ENCODE measurements at places on chromosomes 5 and 9. TPM values are rescaled to one million over a fixed set of nuclear protein-coding genes. Genes with fewer than 3 reads are reported as not detected.

DNA sequence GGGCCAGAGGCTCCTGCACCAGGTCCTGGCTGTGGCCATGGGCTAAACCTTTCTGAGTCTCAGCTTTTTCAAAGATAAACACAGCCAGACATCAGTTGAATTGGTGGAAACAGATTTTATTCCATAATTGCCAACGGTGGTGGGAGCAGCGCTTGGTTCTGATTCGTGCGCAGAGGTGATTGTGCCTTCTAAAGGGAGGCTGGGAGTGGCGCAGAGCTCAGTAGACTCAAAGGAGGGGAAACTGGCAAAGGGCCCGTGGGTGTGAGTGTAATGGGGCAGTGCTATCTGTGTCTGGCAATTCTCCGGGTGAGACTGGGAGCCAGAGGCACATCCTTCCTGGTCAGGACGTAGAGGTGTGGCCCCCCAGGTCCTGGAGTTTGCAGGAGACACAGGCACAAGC is 169.4 kb upstream of the PPP1R26 start:
- DNase-seq, result no peak
- H3K4me1 ChIP-seq, result no peaks in the 10 kb centered on the region
- no peak overlapping the region for H3K27ac ChIP-seq
- peaks cover 3% of the 10 kb centered on the region for H3K27me3 ChIP-seq

GRCh38 chr5:143767162-143767561 is 44.8 kb upstream of the HMHB1 start:
- peaks cover 23% of the 10 kb centered on the region for H3K27me3 ChIP-seq
- no peak overlapping the region for H3K4me3 ChIP-seq
- DNase-seq, result no peak
- no peaks in the 10 kb centered on the region for H3K36me3 ChIP-seq

DNA sequence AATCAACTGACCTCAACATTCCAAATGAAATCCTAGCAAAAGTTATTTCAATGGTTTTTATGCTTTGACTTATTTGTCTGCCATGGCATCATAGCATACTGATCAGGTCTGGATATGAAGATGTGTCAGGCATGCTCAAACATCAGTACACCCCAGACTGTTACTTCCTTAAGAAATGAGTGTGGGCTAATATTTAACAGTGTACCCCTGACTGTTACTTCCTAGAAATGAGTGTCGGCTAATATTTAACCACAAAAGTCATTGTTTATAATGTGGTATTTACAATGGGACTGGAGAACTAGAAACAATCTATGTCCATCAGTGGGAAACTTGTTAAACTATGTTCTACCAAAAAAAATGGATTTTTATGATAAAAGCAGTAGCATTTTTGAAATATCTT is 38.1 kb upstream of the HNRNPA0 start:
- no peak overlapping the region for H3K27ac ChIP-seq
- no peaks in the 10 kb centered on the region for H3K27me3 ChIP-seq
- H3K4me1 ChIP-seq, result no peaks in the 10 kb centered on the region
- no peak overlapping the region for H3K4me3 ChIP-seq

DNA sequence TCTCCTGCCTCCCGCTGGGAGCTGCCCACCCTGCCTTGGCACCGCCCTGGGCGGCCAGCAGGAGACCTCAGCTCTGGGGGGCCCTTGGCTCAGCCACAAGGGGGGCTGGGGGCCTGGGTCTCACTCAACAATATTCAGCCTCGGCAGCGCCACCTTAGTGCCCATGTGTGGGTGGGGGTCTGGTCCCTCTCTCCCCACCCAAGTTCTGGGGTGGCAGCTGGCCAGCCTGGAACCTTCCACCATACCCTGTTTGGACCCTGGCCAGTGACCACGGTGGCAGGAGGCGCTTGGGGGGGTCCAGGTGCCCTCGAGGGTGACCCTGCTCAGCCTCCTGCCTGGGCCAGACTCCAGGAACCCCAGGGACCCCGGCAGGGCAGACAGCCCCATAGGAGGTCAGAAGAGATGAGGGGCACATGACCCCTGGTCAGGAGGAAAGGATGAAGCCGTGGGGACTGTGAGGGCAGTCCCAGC is 22.2 kb downstream of the NKD2 start:
- no peaks in the 10 kb centered on the region for H3K27me3 ChIP-seq
- H3K36me3 ChIP-seq, result peaks cover 12% of the 10 kb centered on the region
- H3K4me1 ChIP-seq, result no peaks in the 10 kb centered on the region
- H3K4me3 ChIP-seq, result no peak overlapping the region
- no peak overlapping the region for H3K27ac ChIP-seq
- DNase-seq, result no peak

GRCh38 chr5:150612905-150613670 is 27.4 kb upstream of the SYNPO start:
- DNase-seq, result no peak
- H3K27me3 ChIP-seq, result peaks cover 7% of the 10 kb centered on the region
- H3K4me1 ChIP-seq, result no peaks in the 10 kb centered on the region

DNA sequence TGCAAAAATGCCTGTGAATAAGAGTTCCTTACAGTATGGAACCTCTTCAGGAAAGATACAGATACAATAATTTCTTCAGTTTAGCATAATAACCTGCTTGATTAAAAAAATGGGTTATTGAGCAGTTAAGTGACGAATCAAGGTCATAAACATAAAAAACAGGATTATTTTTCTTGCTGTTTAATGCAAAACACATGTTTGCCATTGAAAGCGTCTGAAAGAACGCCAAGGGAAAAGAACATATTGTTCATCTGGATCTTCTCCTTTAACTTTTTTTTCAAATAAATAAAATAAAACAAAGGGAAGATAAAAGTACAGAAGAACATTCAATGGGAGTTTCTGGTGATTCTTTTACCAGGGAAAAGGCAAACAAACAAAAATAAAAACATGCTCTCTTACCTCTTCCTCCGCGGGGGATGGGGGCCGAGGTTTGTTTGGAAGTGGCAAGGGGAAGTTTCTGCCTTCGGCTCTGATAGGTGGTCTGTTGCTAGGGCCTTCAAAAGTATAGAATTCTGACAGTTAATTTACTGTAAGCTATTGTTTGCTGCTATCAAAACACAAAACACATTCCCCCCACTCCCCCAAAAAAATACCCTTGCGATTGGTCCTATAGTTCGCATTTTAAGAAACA is 20.1 kb downstream of the C5orf58 start:
- H3K4me1 ChIP-seq, result peaks cover 37% of the 10 kb centered on the region
- H3K27me3 ChIP-seq, result no peaks in the 10 kb centered on the region
- H3K4me3 ChIP-seq, result no peak overlapping the region
- no peak overlapping the region for H3K27ac ChIP-seq

- peaks cover 74% of the 10 kb centered on the region for H3K4me1 ChIP-seq
- H3K36me3 ChIP-seq, result peaks cover 20% of the 10 kb centered on the region
- no peak overlapping the region for H3K4me3 ChIP-seq
- no peak for DNase-seq
These were observed 1.8 kb upstream of the CFAP95 start for GRCh38 chr9:69818750-69819345.

DNA sequence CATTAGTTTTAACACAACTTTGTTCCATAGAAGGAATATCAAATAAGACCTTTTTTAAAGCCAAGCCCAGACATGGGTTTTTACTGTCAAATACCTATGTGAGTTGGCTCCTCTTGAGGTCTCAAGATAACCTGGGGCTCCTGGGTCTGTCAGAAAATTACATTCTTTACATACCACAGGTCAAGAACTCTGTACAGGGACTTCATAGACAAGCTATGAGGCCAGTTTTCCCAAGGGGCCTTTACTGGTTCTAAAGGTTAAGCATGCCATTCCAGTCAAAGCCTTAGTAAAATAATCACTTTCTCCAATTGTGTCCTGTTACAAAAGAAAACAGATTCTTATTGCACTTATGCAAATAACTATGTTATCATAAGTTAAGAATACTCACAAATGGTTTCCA is 15.5 kb upstream of the SMC2 start:
- no peak overlapping the region for H3K4me3 ChIP-seq
- no peak for DNase-seq
- H3K4me1 ChIP-seq, result no peaks in the 10 kb centered on the region
- H3K27me3 ChIP-seq, result peaks cover 2% of the 10 kb centered on the region
- H3K27ac ChIP-seq, result no peak overlapping the region
- no peaks in the 10 kb centered on the region for H3K36me3 ChIP-seq

GRCh38 chr5:44568519-44568918 is 179.3 kb upstream of the FGF10 start:
- H3K27me3 ChIP-seq, result no peaks in the 10 kb centered on the region
- DNase-seq, result no peak
- no peaks in the 10 kb centered on the region for H3K4me1 ChIP-seq
- H3K4me3 ChIP-seq, result no peak overlapping the region
- no peaks in the 10 kb centered on the region for H3K36me3 ChIP-seq
- H3K27ac ChIP-seq, result no peak overlapping the region

DNA sequence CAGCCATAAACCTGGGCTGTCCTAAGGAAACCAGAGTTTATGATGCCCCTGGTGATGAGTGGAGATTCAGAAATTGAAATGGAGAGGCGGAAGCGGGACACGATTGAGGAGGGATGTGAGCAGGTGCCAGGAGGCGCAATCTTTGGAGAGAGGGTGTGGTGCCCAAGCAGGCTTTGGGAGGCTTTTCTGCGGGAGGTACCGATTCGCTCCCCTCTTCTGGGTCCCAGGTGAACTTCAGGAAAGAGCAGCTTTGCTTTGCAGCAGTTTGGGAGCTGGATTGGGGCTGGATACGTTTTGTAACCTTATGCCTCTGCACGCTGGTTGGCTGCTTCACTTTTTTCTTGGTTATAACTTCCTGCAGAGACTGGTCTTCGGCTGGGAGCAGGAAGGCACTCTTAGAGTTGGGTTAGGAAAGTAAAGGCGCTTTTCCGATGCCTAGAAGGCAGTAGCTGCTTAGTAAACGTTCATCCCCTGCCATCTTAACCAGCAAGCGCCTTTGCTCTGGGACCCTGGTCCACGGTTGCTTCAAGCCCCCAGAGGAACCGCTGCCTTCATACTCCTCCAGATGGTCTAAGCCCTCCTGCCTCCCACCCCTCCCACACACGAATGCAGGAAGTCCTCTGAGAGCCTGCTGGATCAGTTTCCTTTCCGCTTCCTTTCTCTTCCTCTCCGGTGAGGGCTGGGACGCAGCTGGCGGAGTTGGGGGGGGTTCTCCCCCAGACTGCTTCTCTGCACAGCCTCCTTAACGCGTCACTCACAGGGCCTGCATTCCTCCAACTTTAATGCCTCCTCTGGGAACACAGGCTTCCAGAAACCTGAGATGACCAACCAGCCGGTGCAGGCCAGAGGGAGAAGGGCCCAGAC is 15.2 kb upstream of the NEK6 start:
- H3K27ac ChIP-seq, result no peak overlapping the region
- no peak for DNase-seq
- H3K36me3 ChIP-seq, result no peaks in the 10 kb centered on the region
- peaks cover 1% of the 10 kb centered on the region for H3K27me3 ChIP-seq

DNA sequence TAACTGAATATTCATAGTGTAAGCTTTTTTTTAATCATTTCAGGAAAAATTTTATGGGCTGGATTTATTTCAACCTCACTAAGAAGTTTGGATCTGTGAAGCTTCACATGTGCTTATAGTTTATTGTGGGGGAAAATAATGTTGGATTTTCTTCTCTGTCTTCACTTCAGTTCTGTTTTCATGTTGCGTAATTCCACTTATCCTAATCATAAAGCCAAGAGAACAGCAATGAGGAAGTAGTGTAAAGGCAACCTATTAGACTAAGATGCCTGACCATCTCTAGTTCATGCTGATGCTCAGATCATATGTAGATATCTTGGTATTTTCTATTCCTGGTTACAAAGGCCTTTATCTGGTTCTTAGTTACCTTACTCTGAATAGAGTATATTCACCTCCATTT is 50.0 kb downstream of the CD180 start:
- H3K4me1 ChIP-seq, result peaks cover 4% of the 10 kb centered on the region
- H3K27ac ChIP-seq, result no peak overlapping the region
- no peaks in the 10 kb centered on the region for H3K27me3 ChIP-seq
- H3K36me3 ChIP-seq, result peaks cover 26% of the 10 kb centered on the region
- no peak overlapping the region for H3K4me3 ChIP-seq

- no peak for DNase-seq
- peaks cover 2% of the 10 kb centered on the region for H3K27me3 ChIP-seq
- H3K36me3 ChIP-seq, result no peaks in the 10 kb centered on the region
- H3K27ac ChIP-seq, result no peak overlapping the region
These were observed 12.8 kb upstream of the VAV2 start for GRCh38 chr9:134004881-134005280.

DNA sequence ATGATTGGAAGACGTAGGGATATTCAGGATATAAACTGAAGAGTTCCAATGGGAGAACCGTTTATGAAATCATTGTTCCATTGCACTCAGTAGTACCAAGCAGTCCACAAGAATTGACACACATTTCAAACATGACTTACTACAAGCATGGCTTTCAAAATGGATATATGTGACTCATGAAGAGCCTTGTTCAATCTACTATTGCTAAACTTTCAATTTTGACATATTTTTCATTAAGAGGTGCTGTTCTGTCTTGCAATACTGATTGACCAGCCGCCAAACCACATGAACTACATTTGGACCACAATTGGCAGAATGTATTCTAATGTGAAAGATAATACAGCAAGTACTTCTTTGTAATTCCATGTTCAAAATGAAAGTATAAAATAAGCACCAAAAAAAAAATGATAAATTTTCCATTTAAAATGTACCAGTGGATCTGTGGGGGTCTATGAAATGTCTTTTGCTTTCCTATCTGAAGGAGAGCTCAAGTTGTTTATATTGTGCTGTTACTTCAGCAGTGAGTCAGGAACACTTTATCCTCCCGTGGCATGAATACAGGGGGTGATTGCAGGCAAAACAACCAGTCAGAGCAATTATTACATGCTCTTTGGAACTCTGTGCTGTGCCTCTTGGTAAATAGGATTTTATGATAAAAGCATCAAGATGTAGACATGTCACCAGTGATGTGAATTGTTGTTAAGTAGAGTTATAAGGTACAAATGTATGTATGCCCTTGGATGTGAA is 366.0 kb downstream of the ARRDC3 start:
- peaks cover 16% of the 10 kb centered on the region for H3K27me3 ChIP-seq
- no peaks in the 10 kb centered on the region for H3K36me3 ChIP-seq
- H3K4me3 ChIP-seq, result no peak overlapping the region

- no peak overlapping the region for H3K4me3 ChIP-seq
- H3K36me3 ChIP-seq, result no peaks in the 10 kb centered on the region
- H3K4me1 ChIP-seq, result no peaks in the 10 kb centered on the region
- no peak overlapping the region for H3K27ac ChIP-seq
These were observed 67.8 kb downstream of the PTCD2 start for GRCh38 chr5:72387985-72388384.

- no peak for DNase-seq
- no peaks in the 10 kb centered on the region for H3K36me3 ChIP-seq
- H3K4me1 ChIP-seq, result no peaks in the 10 kb centered on the region
- H3K4me3 ChIP-seq, result no peak overlapping the region
- H3K27me3 ChIP-seq, result peaks cover 1% of the 10 kb centered on the region
These were observed 266.6 kb upstream of the GAS1 start for GRCh38 chr9:87213948-87214347.

GRCh38 chr9:36035006-36035405 is 1.7 kb upstream of the RECK start:
- no peak overlapping the region for H3K4me3 ChIP-seq
- peaks cover 21% of the 10 kb centered on the region for H3K4me1 ChIP-seq
- no peak overlapping the region for H3K27ac ChIP-seq
- peaks cover 27% of the 10 kb centered on the region for H3K27me3 ChIP-seq
- H3K36me3 ChIP-seq, result peaks cover 3% of the 10 kb centered on the region

- H3K4me3 ChIP-seq, result no peak overlapping the region
- H3K4me1 ChIP-seq, result peaks cover 35% of the 10 kb centered on the region
- no peak overlapping the region for H3K27ac ChIP-seq
- DNase-seq, result no peak
- no peaks in the 10 kb centered on the region for H3K27me3 ChIP-seq
These were observed 2.4 kb upstream of the PSAT1 start for GRCh38 chr9:78294290-78295176.

The NDOR1 gene
- total RNA-seq, result 38.2 TPM

The EXOSC2 gene
- total RNA-seq, result 93.0 TPM

The SPINK6 gene
- total RNA-seq, result not detected

The ARL14EPL gene
- total RNA-seq, result not detected

The MSH3 gene
- 20.6 TPM for total RNA-seq

The NR4A3 gene
- total RNA-seq, result 169 TPM

The SYK gene
- total RNA-seq, result 0.80 TPM
